GM23248 (cell line): ENCODE measurements at places on chromosomes 6 and 20.

DNA sequence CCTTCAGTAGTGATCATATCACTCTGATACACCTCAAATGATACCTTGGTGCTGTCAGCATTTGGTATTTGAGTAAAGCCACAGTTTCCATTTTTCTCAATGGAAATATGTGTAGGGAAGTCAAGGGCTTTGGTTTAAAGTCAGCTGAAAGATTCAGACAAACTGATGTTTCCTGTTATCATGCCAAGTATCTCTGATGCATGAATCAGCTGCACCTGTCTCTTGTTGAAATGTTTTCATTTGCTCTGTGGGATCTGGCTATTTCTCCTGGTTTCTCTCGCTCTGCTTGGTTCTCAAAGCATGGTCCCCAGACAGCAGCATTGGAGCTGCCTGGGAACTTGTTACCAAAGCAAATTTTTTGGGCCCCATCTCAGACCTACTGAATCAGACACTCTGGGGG lies 23.5 kb downstream of the ZFP64 start:
- DNase-seq, result no peak

DNA sequence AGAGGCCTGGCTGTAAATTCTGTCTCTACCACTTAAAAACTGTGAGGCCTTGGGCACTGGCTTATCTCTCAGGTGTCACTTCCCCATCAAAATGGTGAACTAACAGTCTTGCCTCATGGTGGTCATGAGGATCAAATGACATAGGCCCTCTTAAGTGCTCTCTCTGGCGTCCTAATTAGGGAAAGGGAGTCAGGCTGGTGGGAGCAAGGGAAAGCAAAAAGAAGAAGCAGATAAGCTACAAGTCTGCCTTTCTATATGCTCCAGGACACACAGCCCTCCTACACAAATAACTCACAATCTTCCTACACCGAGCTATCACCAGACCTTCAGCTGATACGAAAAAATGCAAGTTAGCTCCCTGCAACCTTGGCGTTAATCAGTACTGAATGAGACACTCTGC lies 19.5 kb upstream of the SLC22A16 start:
- no peak for DNase-seq

- no peak for DNase-seq
Measured at GRCh38 chr6:156820089-156820798, 43.1 kb downstream of the ARID1B start.

DNA sequence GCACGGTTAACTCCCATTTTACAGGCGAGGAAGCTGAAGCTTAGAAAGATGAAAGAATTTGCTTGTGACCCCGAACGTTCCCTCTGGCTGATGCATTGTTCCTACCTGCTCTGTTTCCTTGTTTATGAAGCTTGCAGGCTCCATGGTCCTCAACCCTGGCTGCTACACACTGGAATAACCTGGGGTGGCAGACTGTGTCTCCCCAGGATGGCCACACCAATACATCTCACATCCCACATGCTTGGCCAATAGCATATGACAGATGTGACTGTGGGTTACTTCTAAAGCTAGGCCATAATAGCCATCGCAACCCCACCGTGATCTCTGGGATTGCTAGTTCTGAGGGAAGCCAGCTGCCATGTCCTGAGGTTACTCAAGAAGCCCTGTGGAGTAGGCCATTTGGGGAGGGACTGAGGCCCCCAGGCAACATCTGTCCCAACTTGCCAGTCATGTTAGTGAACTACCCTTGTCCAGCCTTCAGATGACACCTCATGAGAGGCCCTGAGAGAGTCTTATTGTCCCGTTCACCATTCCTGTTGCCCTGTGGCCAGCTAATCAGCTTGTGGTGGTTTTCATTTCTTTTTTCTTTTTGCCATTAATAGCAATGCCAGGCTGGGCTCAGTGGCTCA lies 6.7 kb upstream of the FAM110A start:
- DNase-seq, result no peak

- peak; percentile 3 for DNase-seq
Measured at GRCh38 chr6:124917769-124918168, 44.5 kb upstream of the RNF217 start.

GRCh38 chr20:21099751-21100577 lies 6.2 kb downstream of the LINC00237 start:
- DNase-seq, result no peak

GRCh38 chr6:154367839-154368695 lies 11.5 kb upstream of the IPCEF1 start:
- DNase-seq, result no peak

- no peak for DNase-seq
Measured at GRCh38 chr6:158834675-158835385, 15.7 kb upstream of the EZR start.

DNA sequence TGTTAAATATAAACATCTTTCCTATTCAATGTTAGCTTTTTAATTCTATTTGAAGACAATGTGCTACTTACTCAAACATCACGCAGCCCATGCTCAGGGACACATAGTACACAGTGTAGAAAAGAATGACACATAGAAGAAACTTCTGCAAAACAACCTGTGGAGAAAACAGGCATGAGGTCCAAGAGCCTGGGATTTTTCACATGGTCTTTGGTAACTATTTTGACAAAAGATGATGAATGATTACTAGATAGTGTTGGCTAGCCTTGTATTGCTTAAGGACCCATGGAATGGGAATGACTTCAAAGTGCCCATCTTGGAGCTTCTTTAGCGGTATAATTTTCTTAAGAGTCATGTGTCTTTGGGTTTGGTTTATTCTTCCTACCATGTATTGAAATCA lies 15.4 kb downstream of the TMEM244 start:
- DNase-seq, result no peak

DNA sequence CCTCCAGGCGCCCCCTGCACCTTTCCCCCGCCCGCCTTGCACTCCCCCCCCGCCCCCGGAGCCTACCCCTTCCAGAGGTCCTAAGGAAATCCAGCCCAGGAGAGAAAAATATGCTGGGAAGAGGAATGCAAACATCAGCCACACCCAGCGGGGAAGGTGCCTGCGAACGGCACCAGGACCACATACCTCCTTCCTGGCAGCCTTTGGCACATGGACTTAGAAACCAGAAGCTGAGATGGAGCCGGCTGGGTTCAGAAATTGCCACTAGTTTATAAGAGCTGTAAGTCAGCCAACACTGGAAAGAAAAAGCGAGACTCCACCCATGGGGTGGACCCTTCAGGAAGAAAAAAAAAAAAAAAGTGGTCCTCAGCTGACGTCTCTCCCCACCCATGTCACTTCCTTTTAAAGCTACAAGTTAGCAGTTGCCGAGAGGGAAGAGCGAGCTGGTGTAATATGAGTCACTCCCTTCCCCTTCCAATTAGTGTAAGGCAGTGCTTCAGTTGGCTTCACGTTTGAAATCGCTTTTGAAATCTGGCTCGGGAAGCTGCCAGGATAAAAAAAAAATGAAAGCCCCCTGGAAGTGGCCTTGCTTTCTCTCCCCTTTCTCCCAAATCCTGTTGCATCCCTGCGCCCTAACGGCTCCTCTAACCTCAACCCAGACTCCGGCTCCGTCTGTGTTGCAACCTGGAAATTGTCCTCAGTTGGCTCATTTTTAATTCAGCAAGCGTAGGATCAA lies at the start of gene AGPAT4:
TSS of gene AGPAT4 (minus strand) at position 310 of the 736 bp plus-strand sequence. CDS start 41,848 bp downstream, outside the sequence.
- peak; percentile 98 for DNase-seq

- DNase-seq, result no peak
Measured at GRCh38 chr6:28002161-28002560, 45.1 kb downstream of the OR2B6 start.

- peak; percentile 60 for DNase-seq
Measured at GRCh38 chr6:75147512-75147911, 58.3 kb downstream of the COL12A1 start.

- no peak for DNase-seq
Measured at GRCh38 chr6:85172705-85173104, 277.2 kb upstream of the NT5E start.

DNA sequence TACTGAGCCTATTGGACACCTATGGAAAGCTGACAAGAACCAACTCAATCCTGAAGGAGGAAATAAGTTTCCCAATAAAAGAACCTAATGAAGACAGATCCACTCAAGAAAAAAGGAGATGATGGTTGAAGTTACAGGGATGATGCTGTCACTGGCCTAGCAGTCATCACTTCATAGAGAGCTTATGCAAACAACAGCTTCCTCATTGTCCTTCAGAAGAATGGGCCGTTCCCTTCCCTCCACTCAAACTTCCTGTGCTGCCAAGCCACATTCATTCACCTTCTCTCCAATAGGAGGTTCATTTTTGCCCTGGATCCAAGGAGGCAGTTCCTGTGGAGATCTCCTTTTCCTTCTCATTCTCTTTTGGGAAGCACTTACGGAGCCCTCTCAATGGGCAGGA lies 13.8 kb upstream of the PM20D2 start:
- no peak for DNase-seq

DNA sequence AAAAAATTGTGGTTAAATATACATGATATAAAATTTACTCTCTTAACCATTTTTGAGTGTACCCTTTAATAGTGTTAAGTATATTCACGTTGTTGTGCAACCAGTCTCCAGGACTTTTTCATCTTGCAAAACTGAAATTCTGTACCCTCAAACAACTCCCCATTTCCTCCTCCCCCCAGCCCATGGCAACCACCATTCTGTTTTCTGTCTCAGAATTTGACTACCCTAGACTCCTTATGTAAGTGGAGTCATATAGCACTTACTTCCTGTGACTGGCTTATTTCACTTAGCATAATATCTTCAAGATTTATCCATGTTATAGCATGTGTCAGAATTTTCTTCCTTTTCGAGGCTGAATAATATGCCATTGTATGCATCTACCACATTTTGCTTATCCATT lies 5.1 kb downstream of the VPS16 start:
- no peak for DNase-seq

GRCh38 chr6:168128631-168129291 lies 49.7 kb upstream of the FRMD1 start:
- DNase-seq, result no peak

- peak; percentile 5 for DNase-seq
Measured at GRCh38 chr6:122569230-122569771, 40.9 kb upstream of the PKIB start.

GRCh38 chr6:74115674-74116073 lies 419.7 kb downstream of the CD109 start:
- DNase-seq, result peak; percentile 53

GRCh38 chr6:160431226-160431625 lies 83.0 kb downstream of the SLC22A3 start:
- peak; percentile 78 for DNase-seq

GRCh38 chr6:8993111-8993510 lies 557.8 kb upstream of the SLC35B3 start:
- DNase-seq, result no peak

DNA sequence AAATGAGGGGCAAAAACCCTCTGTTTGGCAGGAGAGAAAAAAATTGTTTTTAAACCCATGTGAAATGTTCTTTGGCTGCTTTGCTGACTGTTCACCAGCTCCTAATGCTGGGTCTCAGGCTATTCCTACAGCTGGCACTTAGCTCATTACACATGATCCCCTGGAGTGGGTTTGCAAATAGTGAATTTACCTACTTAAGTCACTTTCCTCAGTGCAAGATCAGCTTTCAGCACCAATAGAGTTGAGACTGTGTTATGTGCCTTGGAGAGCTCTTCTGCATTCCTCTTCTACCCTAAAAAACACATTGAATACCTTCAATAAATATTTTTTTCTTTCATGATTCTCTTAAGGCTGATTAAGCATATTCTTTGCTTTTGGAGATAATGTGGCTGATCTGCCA lies 58.4 kb upstream of the PRDM1 start:
- no peak for DNase-seq

GRCh38 chr6:31859923-31860322 lies 2.7 kb downstream of the NEU1 start:
- no peak for DNase-seq

DNA sequence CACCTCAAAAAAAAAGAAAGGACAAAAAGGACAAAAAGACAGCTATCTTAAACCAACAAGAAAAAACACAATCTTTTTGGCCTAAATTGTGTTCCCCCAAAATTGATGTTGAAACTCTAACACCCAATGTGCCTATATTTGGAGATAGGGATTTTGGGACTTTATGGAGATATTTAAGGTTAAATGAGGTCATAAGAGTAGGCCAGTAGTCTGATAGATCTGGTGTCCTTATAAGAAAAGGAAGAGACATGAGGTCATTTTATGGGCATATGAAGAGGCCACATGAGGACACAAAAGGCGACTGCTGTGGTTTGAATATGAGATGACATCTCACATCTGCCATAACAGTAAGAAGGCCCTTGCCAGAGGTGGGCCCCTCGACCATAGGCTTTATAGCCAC lies 49.5 kb downstream of the TRIM38 start:
- DNase-seq, result no peak

DNA sequence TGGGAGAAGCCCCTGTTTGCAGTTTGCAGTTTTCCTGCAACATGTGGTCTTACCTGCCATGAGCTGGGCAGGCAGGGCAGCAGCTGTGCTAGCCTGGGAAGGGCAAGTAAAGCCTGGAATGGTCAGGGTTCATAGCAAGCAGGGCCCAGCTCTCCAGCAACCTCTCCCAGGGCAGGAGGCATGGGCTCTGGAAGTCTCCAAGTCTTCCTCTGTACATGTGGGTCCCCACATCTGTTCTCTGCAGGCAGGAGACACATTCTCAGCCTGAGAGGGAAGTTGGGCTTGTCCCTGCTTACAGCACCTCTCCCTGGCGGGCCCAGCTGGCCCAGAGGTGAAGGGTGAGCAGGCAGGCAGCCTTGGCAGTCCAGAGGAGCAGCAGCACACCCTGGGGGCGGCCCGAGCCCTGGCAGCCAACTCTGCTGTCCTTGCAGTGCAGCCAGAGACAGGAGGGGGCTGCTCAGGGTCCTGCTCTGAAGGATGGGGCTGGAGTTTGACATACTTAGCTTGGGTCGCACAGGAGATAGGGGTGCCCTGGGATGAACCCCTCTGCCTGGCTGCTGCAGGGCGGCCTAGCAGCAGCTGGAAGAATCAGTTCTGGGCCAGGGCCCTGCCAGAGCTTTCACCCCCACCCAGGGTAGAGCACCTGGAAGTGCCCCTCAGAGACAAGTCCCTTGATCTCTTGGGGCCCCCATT lies 176.0 kb downstream of the MRPL14 start:
- DNase-seq, result peak; percentile 45

GRCh38 chr6:165817771-165818170 lies 154.7 kb upstream of the PDE10A start:
- no peak for DNase-seq

- DNase-seq, result no peak
Measured at GRCh38 chr6:147077251-147077650, 127.0 kb upstream of the STXBP5 start.

DNA sequence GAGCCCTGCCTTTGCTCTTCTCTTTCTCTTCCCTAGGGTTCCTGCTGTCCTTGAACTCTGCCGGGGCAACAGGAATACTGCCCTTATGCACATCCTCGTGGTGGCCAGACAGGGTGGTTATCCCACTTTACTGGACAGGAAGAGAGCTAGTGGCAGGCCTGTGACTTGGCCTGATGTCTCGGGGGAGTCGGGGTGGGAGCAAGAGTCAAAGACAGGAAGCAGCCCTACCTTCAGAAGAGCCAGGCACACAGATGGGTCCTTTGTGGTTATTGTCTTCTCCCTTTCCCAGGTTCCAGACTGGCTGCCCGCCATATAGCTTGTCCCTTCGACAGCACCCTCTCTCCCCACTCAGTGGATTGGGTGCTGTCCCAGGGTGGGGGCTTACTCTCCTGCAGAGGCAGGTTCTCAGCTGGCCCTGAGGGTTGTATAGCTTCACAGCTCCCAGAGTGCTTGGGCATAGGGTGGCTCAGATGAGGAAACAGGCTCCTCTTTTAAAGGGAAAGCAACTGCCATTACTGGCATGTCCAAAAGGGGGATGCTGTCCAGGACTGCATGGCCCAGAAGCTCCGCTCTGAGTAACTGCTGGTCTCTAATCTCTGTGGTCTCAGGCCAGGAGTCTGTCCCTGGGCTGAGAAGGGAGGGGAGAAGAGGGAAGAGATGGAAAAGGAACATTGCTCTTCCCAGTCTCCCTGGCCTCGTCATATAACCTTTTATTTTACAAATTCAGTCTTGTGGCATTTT lies 17.3 kb downstream of the PLCG1 start:
- no peak for DNase-seq
